ENCODE measurements at places on chromosomes 12 and 14.

DNA sequence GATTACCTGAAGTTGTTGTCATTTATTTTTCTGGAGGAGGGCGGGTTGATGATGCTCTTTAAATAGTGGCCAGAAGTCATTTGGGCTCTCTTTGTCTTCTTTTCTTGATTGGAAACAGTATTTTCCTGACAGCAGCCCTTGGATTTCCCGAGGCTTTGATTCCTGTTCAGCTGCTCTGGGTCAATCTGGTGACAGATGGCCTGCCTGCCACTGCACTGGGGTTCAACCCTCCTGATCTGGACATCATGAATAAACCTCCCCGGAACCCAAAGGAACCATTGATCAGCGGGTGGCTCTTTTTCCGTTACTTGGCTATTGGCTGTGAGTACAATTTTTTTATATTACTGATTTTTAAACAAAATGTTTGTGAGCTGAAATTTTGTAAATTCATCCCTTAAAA, 60.4 kb downstream of the ANAPC7 start:
- DNase-seq, result no peak

- peak; percentile 94 for DNase-seq
These were observed 3.3 kb downstream of the LRIG3 start for GRCh38 chr12:58916921-58917511.

DNA sequence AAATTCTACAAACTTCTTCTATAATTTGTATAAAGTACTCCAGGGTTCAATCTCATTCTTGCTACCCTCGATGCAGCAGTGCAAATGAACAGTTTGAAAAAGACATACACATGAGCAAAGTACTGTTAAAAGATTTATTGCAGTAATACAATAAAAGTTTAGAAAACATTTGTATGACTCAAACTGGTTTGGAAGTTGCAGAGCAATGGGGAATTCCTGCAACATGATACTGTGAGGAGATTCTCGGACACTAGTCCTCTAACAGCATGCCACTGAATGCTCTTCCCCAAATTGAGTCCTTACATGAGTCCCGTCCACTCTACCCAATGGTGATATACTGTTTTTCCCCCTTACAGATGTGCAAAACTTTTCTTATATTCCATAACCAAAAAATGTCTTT, 45.4 kb downstream of the ATG14 start:
- peak; percentile 33 for DNase-seq

DNA sequence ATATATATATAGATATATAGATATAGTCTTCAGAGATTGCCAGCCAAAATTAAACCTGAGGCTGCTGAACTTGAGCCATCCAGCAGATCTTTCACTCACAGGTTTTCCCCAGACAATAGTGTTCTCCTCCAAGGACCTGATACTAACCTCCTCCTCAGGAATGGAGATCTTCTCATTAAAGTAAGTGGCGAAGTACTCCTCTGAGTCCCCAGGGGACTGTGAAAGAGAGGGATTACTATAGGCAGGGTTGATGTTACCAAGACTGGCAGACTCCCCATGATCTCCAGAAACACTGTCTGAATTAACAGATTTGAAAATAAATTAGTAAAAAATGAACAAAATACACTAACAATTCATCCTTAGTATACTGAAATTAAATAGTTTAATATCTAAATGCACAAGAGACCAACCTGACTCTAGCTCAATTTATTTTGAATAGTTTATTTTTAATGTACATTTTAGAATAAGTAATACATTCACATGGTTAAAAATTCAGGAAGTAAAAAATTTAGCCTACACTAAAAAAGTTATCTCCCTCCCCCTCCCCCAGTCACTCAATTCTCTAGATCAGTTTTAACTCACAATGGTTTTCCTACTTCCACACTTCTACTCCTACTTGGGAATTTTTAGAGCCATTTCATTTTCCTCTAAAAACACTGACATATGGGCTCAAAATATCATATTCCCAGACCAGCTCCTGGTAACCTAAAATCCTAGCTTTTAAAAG, 17.7 kb downstream of the SLC11A2 start:
- no peak for DNase-seq

DNA sequence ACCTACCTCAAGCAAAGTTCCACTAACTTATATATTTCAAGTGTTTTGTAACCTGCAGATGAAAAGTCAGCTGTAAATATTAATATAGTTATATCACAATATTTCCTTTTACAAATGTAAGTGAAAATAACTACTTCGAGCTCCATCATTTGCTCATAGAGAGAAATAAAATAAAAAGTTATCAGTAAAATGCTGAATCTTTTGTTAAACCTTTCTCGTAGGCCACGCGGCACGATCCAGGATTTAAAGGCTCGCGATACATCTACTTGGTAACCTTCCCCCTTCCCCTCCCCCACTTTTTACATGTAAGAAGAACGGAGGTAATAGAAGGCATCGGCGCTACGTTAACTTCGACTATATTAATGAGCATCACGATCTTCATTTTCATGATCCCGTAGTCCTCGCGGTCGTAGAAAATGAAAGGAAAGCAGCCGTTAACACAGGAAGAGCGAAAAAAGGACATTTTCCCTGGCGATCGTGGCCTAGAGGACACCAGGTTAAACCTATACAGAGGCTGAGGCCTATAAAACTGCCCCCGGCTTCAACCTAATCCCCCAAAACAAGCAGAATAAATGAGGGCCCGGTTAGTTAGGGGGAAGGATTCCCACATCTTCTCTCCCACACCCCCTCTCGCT, 508 bp downstream of the HNRNPC start:
- DNase-seq, result peak; percentile 61

DNA sequence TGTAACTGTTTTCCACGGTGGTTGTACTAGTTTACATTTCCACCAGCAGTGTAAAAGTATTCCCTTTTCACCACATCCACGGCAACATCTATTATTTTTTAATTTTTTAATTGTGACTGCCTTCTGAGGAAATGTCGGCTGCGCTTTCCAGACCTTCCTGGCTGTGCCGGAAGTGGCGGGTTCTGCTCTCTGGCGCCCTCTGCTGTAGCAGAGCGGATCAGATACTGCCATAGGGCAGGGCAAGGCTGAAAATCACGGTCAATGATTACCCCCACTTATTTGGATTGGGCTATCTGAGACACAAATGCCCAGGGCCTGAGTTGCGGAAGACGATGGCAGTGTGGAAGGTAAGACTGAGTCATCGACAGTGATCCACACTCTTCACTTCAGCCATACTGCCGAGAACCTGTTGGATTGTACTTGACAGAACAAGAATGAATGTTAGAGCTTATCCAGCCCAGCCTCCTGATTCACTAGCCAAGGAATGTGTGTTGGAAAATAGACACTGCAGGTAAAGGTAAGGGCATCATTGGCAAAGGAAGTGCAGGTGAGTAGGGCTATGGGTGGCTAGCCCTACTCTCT, 124.2 kb downstream of the NTF3 start:
- no peak for DNase-seq

- DNase-seq, result no peak
These were observed 5.3 kb downstream of the GABARAPL1 start for GRCh38 chr12:10218021-10218420.

- no peak for DNase-seq
These were observed 59.9 kb downstream of the ZFYVE21 start for GRCh38 chr14:103775506-103775905.

GRCh38 chr12:122243965-122244364, 18.1 kb upstream of the DIABLO start:
- no peak for DNase-seq

- no peak for DNase-seq
These were observed 84.2 kb downstream of the DNAH10 start for GRCh38 chr12:123846340-123846739.

- DNase-seq, result peak; percentile 93
These were observed 107.7 kb downstream of the ARF6 start for GRCh38 chr14:50000380-50001150.

GRCh38 chr14:52473557-52473956, 78.7 kb downstream of the TXNDC16 start:
- DNase-seq, result peak; percentile 57

GRCh38 chr12:124654666-124655047, 87.2 kb upstream of the NCOR2 start:
- DNase-seq, result no peak

- DNase-seq, result no peak
These were observed 1.0 kb downstream of the ZC3H14 start for GRCh38 chr14:88563845-88564244.

- DNase-seq, result no peak
These were observed 679.5 kb downstream of the C12orf50 start for GRCh38 chr12:87349681-87350080.

GRCh38 chr14:77549451-77549850, 50.8 kb upstream of the ISM2 start:
- no peak for DNase-seq

GRCh38 chr12:26287671-26288381, 92.5 kb downstream of the SSPN start:
- DNase-seq, result peak; percentile 43

DNA sequence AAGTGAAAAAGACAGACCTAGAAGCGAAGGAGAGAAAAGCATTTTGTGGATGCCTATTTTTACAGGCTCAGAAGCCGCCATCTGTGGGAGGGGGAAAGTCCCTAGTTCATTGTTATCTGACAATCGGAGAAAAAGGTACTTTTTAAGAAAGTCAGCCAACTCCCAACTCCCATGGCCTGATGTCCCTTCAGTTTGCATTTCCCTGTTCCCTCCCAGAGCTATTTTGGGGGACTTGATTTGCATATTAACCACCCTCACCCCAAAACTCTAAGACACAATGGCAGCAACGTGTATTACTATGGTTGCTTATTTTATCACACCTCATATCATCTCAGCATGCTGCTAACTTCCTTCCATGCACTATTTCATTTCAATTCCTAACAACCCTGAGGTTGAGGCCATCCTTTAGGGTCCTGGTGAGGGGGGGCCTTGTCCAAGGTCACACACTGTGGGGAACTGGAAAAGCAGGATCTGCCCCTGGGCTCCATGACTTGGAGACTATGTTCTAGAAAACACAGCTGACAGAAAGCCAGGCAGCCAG, 18.7 kb downstream of the HVCN1 start:
- DNase-seq, result no peak

DNA sequence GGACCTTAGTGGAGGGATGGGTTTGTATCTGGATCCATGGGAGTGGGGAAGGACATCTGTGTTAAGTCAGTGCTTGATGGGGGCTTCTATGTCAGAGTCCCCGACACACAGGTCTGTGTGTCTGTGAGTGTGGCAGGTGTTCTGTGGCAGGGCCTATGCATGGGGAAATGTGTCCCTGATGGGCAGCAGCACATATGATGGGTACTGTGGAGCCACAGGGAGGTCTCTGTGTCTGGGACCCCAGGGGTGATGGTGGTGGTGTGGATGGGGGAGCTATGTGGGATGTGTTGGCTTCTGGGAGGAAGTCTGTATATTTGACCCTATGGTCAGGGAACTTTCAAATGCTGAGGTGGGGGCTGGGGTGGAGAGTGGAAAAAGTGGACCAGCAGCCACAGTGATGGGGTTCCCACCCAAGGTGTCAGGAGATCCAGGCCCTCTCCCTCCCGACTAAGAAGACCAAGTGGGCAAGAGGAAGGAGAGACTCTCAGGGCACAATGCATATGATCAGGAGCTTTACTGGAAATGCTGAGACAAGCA, 16.5 kb downstream of the KRT7 start:
- no peak for DNase-seq

Data from fibroblast of upper back skin (primary cell).